Activated CD4-positive, alpha-beta T cell treated with anti-CD3 and anti-CD28 coated beads, Interleukin-10, Interleukin-2, amounts not matched to agents 100 ng/mL and 50 ng/mL, durations not matched to agents 16 hours and 8 hours (primary cell): ENCODE measurements at places on chromosomes 2 and 18.

- no peak for DNase-seq
Observed at GRCh38 chr2:237955640-237956401, 11.0 kb upstream of the UBE2F start.

DNA sequence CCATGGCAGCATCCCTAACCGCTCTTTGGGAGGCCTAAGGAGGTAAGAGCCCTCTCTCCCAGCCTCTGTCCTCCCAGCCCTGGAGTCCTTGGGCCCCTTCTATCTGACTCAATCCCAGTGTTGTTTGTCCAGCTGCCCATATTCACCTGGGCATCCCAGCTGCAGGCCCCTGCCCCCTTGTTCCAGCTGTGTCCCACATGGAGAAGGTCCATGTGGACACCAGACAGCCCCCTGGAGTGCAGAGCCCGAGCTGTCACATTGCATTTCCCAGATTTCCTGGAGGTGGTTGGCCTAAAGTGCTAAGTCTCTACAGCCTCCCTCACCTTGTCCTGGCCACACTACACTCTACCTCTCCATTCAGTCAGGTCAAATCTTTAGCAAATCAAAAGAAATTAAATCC, 42.5 kb downstream of the PSD4 start:
- no peak for DNase-seq

GRCh38 chr2:61538920-61539520, 864 bp upstream of the XPO1 start:
- DNase-seq, result peak; percentile 69

DNA sequence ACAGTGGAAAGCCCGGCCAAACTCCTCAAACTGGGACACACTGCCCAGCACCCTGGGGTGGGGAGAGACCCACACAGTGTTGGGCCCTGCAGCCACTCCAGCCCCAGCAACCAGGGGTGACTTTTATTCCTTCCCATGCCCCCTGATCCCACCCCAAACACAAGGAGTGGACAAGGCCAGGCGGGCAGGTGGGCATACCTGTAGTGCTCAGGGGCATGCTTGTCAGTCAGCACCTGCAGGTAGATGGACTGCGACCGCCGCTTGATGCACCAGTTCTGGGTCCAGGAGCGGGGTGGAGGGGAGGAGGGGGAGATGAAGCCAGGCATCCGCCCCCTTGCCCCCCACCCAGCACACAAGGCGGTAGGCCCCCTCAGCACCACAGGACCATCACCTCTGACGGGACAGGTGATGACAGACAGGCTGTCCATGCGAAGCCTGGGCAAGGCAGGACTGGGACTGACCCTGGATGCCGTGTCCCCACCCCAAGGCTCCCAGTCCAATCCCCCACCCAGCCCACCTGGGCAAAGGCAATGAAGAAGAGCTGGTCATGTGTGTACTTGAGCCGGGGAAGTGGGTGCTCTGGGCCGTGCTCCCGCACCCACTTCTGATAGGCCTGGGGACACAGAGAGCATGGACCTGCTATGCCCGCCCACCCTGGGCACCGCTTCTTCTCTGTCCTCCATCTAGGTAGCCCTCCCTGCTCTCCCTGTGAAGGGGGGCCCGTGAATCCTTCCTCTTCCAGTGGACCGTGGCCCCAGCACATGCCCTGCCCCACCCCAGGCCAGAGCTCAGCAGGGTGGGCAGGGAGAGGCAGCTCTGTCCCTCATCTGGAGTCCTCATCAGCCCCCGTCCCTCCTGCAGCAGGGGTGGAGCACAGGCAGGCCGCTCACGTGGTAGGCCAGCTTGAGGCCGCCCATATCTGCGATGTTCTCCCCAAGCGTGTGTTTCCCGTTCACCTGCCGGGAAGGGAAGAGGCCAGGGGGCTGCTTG, 7.1 kb downstream of the ECEL1 start:
- DNase-seq, result no peak

GRCh38 chr2:197647961-197648690, 27.3 kb downstream of the RFTN2 start:
- DNase-seq, result no peak

DNA sequence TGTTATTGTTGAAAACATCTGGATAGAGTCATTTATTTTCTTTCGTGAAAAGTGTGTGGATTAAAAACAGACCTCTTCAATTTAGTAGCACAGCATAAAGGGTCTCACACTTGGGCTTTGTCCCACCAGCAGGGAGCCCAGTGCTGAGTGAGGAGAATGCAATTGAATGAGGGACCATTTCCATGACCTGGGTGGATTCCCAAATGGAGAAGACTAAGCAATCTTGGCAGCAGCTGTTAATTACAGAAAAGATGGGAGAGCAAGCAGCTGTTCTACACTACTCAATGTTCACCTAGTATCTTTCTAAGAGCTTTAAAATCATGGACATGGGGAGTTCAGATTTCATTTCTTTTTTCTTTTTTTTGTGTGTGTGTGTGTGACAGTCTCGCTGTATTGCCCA, 121.8 kb upstream of the FN1 start:
- DNase-seq, result no peak

GRCh38 chr2:141118836-141119235, 1012.0 kb downstream of the LRP1B start:
- no peak for DNase-seq

DNA sequence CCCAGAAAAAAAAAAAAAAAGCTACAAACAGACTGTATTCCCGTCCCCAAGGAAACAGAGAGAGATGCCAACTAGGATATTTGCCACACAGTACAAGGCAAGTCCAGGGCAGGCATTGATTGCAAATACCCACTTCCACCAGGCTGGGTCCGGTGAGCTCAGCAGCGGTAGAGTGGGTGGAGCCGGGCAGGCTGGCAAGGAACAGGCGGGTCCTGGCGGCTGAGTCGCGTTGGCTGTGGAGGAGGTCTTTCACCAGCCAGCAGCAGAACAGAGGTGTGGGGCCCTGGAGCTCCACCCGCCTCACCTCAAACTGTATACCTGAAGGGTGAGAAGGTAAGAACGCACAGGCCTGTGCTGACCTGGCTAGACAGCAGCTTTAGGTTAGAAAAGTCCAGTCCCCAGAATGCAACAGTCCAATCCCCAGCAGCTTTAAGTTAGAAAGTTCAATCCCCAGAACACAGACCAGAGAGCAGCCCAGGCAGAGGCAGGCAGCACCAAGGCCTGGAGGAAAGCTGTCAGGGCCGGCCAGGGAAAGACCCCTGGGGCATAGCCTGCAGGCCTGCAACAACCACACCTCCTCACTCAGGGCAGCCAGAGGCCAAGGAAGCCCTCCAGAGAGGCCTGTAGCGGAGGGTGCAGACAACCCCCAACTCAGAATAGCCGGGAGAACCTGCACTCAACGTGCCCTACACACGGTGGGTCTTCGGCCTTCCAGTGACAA, 21.9 kb upstream of the MTERF4 start:
- DNase-seq, result peak; percentile 44

DNA sequence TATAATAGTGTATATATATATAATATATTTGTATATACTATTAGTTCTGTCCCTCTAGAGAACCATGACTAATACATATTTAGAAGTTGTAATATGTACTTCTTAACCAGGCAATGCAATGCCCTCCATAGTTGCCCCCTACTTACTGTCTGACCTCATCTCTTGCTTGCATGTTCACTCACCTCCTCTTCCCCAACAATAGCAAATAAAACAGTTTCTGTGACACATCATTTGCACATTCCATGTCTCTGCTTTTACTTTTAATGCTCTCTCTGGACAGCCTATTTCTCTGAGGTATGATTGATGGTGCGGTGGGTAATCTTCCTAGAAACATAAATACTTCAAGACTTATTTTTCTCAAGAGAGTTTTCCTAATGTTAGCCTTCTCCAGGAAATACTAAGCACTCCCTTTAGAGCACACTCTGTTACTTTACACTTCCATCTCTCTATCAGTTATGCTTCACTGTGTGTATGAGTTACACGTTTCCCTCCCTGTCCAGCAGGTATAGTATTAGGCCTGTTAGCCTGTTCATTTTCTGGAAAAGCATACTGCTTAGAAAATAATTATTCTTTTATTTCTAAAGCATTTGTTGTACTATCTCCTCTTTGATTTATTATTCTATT, 295.6 kb upstream of the LRATD1 start:
- DNase-seq, result no peak

GRCh38 chr18:24988253-24988840, 363.6 kb downstream of the ZNF521 start:
- no peak for DNase-seq

DNA sequence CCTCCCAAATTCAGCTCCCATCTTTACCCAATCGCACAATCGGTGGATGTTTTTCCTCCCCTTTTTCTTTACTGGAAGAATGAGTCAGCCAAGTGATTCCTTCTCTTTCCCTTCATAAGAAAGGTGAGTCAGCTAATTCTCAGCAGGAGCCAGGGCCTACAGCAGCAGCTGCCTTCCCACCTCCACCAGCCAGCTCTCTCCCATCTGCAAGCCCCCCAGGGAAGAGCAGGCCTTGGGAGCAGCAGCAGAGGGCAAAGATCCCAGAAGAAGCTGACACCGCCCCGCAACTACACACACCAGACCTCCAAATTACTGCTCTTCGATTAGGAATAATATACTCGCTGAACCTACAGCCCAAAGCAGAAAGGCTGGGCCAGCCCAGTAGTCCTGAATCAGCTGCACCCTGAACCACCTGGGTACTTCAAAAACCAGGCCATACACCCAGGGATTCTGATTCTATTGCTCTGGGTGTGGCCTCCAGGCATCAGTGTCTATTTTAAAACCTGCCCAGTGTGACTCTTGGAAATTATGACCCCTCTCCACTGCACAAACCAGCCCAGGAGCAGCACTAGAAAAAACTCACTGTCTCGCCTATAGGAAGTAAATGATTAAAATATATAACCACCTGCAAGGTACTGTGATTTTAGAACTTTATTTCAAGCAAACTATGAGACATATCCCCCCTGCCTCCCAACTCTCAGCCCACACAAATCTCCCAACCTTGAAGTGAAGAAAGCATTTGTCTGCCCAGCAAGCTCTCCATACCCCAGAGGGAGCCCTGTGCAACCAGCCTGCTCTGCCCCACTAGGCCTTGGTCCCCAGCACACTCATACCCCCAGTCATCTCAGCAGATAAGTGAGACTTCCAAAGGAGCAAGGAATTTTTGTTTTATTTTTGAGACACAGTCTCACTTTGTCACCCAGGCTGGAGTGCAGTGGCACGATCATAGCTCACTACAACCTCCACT, 7.3 kb downstream of the SFXN5 start:
- no peak for DNase-seq

- no peak for DNase-seq
Observed at GRCh38 chr18:37553633-37554398, 11.8 kb downstream of the CELF4 start.

- no peak for DNase-seq
Observed at GRCh38 chr2:3134026-3134571, 243.5 kb downstream of the EIPR1 start.
